ENCODE measurements at places on chromosomes 1 and 21.

- no peak for DNase-seq
These were observed 955.7 kb downstream of the TTLL7 start for GRCh38 chr1:83043244-83043643.

DNA sequence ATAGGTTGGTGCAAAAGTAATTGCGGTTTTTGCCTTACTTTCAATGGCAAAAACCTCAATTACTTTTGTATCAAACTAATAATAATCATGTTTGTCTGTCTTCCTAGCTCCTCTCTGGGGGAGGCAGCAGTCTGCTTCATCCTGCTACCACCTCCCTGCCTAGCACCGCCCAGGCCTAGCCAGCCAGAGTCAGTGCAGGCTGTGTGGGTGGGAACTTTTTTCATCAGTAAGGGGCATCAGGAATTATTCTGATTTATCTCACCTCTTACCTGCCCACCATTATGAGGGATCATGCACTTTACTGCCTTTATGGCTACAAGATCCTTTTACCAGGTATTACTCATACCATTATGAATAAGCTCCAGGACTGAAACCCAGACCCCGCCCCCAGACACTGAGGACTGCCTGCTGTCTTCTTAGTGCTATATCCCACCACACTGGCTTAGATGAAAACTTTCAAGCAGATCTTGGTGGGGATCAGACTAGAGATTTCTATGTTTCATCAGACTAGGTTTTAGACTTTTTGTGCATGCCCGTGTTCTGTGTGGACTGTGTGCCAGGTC is 116.4 kb downstream of the PBX1 start:
- no peak for DNase-seq

GRCh38 chr1:22586356-22587130 is 23.3 kb downstream of the EPHA8 start:
- DNase-seq, result no peak

DNA sequence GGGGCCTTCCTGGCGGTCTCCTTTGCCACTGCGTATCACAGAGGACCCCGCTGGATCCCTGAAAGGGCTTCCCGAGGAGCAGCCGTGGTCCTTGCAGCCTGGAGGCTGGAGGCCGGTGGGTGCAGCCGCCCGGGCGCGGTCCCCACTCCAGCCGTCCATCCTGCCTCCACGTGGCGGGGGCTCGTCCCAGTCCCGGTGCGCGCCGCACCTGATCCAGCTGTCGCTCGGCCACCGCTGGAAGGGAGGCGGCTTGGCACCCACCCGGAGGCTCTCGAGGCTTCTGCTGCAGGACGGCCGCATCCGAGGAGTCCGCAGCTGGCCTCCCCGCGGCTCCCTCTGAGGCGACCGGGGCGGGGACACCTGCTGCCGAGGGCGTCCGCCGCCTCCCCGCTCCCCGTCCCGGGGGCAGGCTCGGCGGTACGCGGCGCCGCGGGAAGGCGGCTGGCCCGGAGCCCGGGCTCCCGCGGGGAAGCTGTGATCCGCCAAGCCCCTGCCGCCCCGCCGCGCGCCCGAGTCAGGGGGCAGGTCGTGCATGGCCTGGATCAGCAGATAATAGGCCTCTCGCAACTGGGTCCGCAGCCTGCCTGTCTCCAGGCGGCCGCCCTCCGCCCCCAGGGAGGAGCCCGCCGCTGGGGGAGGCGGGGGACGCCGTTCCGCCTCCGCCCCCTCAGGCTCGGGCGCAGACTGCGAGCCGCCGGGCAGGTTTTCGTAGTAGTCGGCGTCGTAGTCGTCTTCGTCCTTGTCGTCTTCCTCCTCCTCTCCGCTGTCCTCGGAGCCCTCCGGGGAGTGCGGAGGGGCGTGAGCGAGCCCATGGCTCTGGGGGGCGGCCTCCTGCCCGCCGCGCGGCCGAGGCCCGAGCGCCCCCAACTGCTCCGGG is at the start of gene SYDE2:
SYDE2 (minus strand) TSS at position 554 of the 877 bp plus-strand sequence; CDS start at position 534, 20 bp downstream.
- DNase-seq, result peak; percentile 72

DNA sequence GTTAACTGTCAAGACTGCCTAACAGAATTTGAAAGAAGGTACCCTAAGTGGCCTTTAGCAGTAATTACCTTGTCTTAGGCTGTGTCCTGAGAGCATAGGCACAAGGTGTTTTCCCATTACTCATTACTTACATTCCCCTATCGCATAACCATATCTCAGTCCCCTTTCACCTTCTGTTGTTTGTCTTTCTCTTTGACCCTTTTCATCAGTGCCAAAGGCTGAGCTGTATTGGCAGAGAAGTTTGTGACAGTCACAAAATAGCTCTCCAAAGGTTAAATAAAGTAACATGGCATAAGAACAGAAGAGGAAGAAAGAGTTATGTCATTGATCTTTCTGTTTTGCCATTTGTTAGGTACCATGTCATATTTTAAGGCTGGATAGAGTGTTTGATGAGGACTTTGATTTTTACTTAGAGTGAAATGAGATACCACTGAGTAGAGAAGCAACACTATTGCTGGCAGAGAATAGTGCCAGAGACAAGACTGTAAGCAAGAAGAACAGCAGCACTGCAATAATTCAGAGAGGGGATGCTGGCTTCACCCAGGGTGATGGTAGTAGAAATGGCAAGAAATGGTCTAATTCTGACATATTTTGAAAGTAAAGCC is 497.8 kb downstream of the TTLL7 start:
- DNase-seq, result no peak

DNA sequence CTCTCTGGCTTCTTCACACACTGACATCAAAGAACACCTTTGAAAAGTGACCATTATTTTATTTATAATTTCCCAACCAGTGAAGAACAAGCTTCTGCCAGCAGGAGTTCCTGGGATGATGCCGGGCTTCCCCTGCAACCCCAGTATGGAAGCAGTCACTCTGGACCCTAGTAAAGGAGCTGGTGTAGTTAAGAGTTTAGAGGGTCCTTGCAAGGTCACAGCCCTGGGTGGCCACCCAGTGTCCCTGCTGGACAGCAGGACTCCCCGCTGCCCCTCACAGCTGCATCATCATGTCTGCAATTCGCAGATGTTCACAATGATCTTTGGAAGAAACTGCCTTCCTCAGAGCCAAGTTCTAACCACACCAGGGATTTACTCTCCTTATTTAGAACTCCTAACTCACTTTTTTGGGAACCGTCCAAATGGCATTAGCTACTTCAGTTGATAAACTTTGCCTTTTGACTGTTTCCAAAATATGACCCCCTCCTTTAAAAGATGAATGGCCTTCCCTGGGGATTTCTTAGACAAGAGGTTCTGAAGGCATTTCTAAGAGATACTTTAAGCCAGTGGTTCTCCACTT is 90.6 kb downstream of the HIVEP3 start:
- no peak for DNase-seq

DNA sequence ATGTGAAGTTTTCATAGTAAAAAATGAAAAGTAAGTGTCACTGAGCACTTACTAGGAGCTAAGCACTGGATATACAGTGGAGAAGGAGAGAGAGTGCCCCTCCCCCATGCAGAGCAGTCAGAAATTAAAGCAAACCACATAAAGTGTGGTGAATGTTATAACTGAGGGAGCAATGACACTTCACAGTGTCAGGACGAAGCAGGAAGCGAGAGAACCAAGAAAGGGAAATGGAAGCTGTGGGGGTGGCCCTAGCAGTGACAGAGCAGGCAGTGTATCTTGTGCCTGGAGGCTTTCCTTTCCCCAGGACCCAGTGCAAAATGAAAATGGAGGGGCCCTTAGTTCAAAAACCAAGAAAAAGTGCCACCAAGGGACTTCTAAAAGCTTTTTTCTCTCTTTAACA is 21.5 kb upstream of the RCAN3 start:
- no peak for DNase-seq

DNA sequence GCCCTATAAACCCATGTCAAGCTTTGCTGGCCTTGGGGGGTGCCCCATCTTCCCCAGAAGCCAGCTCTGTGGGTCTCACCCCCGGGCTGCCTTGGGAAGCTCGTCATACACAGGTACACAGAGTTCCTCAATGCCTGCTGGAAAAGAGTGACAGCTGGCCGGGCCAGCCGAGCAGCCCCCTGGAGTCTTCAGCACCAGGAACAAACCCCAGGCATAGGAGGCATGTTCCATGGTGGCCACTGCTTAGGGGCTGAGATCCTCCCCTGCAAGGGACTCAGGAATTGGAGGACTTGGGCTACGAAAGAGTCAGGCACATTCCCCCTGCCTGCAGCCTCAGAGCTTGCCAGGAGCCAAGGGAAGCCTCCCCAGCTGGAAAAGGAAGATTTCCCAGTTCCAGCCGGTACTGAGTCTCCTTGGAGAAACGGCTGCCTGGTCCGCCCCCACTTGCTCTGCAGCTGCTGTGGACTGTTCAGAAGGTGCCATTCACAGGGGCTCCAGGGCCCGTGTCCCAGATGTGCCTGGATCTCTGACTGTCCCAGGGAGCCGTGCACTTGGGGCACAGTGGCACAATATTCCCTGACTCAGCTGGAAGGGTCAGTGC is 89.5 kb downstream of the STUM start:
- DNase-seq, result peak; percentile 63

GRCh38 chr1:31488528-31488927 is 75.5 kb downstream of the SERINC2 start:
- DNase-seq, result no peak

- DNase-seq, result no peak
These were observed 6.9 kb upstream of the PLA2G2D start for GRCh38 chr1:20126041-20126805.

DNA sequence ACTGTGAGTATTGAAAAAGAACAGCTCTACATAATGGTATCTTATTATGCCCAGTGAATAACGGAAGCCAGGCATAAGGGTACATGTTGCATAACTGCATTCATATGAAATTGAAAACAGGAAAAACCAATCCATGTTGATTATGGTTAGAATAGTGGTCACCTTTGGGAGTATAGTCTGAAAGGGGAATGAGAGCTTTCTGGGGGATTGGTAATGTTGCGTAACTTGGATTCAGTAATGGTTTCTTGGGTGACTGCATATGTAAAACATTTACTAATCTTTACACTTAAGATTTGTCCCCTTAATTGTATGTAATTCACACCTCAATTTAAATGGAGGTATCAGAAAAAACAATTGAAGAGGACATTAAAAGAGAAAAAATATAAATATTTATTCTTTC is 292.1 kb downstream of the LMO4 start:
- DNase-seq, result no peak

- no peak for DNase-seq
These were observed 46.5 kb upstream of the LRRC52 start for GRCh38 chr1:165497069-165498013.

DNA sequence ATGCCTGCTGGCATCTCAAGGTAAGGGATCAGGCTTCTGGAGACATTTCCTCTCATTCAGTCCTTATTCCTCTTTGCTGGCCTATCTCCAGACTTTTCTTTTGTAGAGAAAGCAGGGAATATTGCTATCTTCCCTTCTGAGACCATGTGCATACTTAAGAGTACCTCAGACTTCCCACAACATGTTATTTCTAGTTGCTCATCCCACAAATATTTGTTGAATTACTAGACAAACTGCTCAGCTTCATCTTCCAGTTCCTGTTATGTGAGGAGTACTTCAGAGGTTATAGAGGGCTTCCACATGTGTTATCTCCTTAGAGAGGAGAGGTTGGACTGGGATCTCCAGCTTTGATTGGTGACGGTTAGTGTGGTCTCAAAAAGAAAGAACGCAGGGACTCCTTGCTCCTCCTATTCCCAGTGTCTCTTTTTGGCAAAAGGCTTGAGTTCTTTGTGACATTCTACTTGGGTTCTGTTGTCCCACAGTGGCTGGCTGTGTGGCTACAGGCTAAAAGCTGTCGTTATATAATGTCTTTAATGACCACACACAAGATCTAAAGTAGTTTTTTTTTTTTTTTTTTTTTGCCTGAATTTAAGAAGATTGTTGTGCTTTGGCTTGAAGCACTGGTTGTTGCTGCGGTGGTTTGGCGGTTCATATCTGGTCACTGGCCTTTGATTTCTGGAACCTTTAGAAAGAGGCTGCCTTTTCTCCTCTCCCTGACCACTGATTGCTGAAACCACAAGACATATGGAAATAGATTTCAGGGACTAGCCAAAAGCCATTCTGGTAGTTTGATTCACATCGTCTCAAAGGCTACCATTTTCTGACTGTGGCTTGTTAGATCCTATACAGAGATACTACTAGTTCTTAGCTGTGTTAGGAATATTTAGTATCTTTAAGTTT is 78.7 kb downstream of the FGGY start:
- no peak for DNase-seq

DNA sequence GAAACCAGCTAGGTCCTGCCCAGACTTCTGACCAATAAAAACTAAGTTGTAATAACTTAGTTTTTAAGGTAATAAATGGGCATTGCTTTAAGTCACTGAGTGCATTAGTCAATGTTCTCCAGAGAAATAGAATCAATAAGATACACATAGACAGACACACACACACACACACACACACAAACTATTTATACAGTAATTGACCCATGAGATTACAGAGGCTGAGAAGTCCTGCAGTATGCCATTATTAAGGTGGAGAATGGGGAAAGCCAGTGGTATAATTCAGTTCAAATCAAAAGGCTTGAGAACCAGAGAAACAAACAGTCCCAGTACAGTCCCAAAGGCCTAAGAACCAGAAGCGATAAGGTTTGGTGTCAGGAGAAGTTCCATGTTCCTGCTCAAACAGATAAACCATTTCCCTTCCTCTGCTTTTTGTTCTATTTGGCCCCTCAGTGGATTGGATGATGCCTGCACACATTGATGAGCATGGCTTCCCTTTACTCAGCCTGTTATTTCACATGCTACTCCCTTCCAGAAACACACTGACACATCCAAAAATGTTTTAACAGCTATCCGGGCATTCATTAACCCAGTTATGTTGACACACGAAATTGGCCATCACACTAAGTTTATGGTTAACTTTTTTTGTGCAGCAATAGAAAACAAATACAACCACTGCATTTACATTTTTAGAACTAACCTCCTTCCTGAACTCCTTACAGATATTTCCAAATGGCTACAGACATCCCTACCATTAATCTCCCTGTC is 828.2 kb upstream of the NCAM2 start:
- DNase-seq, result no peak

GRCh38 chr1:38207906-38208305 is 161.3 kb upstream of the POU3F1 start:
- no peak for DNase-seq

- DNase-seq, result no peak
These were observed 58.7 kb downstream of the RABGAP1L start for GRCh38 chr1:174217787-174218574.

- no peak for DNase-seq
These were observed 2.0 kb downstream of the COL24A1 start for GRCh38 chr1:86154571-86155050.

DNA sequence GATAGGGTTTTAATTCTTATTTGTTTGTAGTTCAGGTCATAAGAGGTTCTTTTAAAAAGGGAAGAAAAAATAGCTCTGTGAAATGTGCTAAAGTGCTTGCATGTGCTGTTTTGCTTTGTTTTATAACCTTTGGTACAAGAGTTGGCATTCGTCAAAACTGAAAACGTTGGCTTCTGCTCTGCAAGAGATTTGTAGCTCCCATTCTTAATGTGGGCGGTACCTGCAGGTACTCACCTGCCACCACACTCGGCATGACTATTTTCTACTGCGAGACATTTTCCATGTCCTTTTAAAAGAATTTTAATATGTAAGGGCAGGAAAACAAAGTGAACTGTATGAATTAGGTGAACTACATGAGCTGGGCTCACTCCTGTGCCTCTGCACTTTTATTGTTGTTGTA is 92.6 kb downstream of the ADARB1 start:
- DNase-seq, result no peak
